ENCODE measurements at places on chromosomes 2 and 18. TPM values are rescaled to one million over a fixed set of nuclear protein-coding genes. Genes with fewer than 3 reads are reported as not detected.

GRCh38 chr2:126656431-126657147 is 631 bp downstream of the GYPC start:
- DNase-seq, result no peak

- no peak for DNase-seq
Measured at GRCh38 chr2:171412571-171413175, 21.1 kb downstream of the METTL8 start.

GRCh38 chr18:63730773-63731172 is 28.0 kb downstream of the SERPINB11 start:
- peak; percentile 80 for DNase-seq

- DNase-seq, result no peak
Measured at GRCh38 chr2:119862127-119862889, 102.6 kb downstream of the PTPN4 start.

- DNase-seq, result no peak
Measured at GRCh38 chr18:72672364-72673184, 128.4 kb upstream of the CBLN2 start.

DNA sequence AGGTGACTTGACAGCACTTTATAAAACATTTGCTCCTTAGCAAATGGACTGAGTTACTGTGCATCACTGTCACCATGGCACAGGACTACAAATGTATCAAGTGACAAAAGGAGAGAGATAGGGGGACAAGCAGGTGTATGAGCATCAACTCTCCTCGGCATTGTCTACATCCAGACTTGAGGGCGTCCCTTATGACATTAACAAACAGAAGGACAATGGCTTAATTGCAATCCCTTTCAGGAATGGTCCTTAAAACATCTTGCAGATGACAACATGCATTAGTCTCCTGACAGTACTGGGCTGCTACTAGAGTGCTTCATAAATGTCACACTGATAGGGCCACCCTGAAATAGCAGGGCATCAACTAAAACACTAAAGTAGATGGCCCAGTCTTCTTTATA is 198.8 kb downstream of the PDE1A start:
- no peak for DNase-seq

DNA sequence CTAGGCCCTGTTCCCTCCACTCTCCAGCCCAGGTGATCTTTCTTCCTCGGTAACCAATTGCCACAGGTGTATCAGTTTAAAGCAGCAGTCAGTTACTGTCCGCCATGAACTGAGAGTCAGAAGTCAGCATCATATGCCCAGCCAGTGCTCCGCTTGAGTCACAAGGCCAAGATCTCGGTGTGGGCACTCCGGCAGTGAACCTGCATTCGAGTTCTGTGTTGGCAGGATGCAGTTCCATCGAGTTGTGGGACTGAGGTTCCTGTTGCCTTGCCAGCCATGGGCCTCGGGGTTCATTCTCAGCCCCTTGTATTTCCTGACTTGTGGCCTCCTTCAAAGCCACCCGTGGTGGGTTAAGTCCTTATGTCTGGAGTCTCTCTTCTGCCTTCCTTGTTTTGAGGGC is 3.1 kb upstream of the TMEM185B start:
- no peak for DNase-seq

GRCh38 chr2:47225061-47225783 is 70.1 kb upstream of the STPG4 start:
- DNase-seq, result peak; percentile 81

- DNase-seq, result no peak
Measured at GRCh38 chr2:107542314-107542740, 284.4 kb upstream of the RGPD4 start.

GRCh38 chr2:236673126-236673822 is 103.6 kb downstream of the ACKR3 start:
- DNase-seq, result no peak

DNA sequence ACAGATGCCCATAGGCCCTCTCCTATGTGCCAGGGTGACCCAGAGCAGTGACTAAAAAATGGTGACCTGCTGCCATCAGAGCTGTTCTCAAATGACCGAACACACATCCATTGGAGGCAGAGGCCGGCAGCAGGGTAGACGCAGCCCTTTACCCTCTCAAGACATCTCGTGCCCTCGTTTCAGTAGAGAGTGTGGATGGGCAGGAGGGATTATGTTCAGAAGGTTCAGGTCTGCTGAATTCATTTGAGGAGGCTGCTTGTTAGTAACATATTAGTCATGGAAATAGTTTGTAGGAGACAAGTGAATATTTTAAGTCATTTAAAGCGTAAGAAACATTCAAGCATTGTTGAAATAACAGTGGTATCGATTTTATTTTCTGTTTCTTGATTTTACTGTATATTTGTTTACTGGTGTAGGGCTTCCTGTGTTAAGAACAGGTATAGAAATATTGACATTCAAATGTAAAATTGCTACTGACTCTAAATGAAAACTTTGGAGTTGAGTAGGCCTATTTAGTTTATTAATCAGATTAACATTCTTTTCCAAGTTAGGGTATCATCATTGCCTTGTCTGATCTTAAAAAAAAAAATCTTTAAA is 82.6 kb downstream of the ZNF532 start:
- DNase-seq, result no peak

DNA sequence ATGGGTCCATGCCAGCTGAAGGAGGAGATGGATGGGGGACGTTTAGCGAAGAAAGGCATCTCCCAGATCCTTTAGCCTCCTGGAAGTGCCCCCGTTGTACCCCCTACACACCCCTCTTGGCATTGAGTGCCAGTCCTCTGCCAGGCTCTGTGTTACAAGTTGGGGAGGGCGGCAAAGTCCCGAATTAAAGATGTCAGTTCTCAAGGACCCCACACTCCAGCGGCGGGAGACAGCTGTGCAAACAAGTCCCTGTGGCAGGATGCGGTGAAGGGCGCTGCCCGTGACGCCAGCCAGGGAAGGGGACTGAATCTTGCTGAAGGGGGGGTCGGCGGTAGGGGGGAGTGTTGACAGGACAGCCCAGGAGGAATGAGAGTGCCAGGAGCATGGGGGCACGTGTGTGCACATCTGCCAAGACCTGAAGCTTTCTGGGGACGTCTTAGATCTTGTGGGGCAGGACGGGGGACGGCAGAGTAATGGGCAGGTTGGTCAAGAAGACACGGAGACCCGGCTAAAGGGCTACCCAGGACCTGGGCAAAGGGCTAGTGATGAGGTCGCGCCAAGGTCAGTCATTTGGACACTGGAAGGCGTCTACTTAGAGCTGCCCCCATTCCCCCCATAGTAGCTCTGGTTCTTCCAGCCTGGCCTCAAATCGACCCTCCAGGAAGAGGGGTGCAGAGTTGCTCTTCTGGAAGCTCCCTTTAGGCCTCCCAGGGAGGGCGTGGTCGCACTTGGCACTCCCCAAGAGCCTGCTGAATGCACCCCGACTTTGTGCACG is 2.8 kb upstream of the CTDSP1 start:
- peak; percentile 55 for DNase-seq

DNA sequence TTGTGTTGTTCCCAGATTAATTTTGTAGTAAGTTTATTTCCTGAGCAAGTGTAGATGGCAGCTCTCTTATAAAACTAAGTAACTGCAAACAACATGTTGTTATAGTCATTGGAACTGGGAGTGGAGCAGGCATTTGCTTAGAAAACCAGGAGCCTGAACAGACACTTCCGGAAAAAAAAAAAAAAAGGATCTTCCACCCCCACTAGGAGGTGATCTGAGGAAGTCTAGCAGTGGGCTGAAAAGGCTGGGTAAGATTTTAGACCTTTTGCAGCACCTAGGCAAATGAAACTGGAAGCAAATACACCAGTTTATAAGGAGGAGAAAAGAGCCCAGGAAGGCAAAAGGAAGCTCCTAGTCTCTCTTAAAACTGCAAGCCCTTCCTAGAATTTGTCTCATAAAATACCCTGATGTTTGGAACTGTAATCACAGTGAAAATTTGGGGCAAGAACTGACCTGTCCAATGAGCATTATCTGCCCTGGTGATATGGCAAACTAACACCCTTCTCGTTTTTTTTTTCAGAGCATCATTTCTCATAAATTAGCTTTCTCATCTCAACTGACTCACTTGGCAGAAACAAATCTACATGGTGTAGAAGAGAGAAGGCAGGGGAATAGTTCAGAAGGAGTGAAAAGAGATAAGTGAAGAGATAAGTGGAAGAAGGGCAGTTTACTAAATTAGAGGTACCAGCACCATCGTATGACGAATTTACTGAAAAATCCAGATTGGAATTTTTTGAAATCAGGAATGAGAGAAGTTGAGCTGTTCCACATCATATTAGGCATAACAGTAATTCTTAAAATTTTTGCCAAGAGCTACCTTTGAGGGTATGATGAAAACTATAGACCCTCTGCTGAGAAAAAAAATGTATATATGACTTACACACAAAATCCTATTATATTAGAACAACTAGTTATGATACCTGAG is 4.2 kb upstream of the CCNYL1 start:
- DNase-seq, result no peak

GRCh38 chr2:4483050-4483449 is 779.7 kb downstream of the DCDC2C start:
- DNase-seq, result no peak

- no peak for DNase-seq
Measured at GRCh38 chr2:209663139-209663538, 108.5 kb upstream of the UNC80 start.

GRCh38 chr2:141714496-141714895 is 416.3 kb downstream of the LRP1B start:
- DNase-seq, result no peak

- DNase-seq, result peak; percentile 99
Measured at GRCh38 chr2:111975053-111975552, 76.7 kb downstream of the MERTK start.

GRCh38 chr2:241499146-241499965 is 9.0 kb downstream of the STK25 start:
- DNase-seq, result no peak

DNA sequence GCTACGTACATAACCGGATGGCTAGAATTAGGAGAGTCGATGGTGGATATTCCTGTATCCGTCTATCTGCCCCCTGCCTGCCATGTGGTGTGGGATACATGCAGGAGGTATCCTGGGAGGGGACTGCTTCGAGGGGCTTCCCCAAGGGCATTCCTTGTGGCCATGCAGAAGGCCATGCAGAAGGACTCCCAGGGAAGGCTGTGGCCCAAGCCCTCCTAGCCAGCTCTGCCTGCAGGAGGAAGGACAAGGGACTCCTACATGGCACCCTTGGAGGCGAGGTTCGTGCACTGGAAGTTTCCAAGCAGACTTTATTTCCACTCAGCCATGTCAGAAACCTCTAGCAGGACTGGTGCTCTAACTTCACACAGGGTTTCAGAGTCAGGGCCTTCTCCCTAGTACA is 136.1 kb downstream of the KLHL29 start:
- DNase-seq, result no peak

GRCh38 chr18:80168982-80169381 is 59.9 kb downstream of the ADNP2 start:
- DNase-seq, result no peak

DNA sequence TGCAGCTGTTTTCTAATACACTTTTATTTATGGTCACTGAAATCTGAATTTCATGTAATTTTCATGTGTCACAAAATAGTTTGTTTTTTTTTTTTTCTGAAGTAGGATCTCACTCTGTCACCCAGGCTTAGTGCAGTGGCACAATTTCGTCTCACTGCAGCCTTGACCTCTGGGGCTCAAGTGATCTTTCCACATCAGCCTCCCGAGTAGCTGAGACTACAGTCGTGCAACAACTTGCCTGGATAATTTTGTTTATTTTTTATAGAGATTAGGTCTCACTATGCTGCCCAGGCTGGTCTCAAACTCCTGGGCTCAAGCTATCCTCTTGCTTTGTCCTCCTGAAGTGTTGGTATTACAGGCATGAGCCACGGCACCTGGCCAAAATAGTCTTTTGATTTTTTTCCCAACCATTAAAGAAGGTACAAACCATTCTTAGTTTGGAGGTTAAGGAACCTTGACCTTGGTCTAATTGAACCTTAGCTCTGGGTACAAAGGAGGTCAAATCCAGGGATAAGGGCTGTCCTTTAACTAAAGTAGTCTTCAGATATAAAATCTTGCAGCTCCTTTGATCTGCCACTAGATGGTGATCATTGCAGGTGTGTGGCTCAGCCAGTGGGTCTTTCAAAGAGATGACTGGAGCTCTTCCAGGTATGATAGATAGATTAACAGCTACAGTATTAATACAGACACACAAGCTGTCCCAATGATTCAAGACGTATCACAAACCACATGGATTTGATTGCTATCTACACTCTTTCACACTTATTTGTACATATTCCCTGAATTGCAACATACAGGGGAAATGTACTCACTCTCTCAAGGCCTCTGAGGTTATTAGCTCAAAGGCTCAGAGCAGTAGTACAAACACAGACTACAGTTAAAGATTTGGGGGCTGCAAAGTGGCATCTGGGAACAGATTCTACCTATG is 4.7 kb upstream of the KRCC1 start:
- DNase-seq, result peak; percentile 55

GRCh38 chr2:163675388-163675787 is 60.4 kb downstream of the FIGN start:
- no peak for DNase-seq

DNA sequence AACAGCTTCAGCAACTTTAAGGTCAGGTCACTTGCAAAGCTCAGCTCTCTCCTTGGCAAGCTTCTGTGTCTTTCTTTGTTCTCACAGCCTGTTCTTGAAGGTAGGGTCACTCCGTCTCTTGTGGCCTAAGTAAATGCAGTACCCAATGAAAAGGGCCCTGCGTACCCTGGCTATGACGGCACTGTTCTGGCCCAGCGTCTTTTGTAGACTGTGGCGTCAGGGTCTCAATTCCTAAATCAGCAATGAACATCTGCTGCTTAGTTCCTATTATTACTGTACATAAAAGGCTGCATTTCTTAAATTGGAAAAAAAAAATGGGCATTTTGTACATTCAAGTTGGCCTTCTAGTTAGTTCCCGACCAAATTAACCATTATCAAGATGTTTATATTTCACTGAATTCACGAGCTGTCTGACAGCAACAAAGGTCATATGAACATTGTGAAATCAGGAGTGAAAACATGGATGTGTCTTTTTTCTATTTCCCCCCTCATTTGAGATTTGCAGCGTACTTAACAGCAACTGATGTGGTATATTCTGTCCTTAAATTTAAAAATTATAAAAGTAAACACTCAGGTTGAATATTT is 17.0 kb upstream of the MTCL1 start:
- no peak for DNase-seq

GRCh38 chr18:23824669-23825068 is 135.4 kb downstream of the LAMA3 start:
- DNase-seq, result no peak

DNA sequence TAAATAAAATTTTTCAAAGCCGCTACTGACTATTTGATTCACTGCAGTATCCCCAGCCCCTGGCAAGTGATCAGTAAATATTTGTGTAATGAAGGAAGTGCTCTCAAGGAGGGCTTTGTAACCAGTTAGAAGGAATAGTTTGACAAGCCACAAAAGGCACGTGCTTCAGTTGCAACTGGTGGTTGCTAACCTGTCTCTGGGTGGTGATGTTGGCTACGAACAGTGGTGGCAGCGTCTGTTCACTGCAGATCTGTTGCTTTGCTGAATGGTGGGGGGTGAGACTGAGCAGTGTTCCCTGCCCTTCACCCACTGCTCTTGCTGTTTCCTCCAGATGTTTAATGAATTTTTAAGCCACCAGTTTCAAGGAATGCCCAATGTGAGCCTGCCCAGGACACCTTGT is 73.9 kb upstream of the SIX2 start:
- no peak for DNase-seq

- DNase-seq, result no peak
Measured at GRCh38 chr2:224887141-224887540, 155.1 kb downstream of the DOCK10 start.

Gene TP53I3
- total RNA-seq, result 21.4 TPM

Gene KIAA2012
- not detected for total RNA-seq

Gene EVX2
- total RNA-seq, result not detected

Gene MYO5B
- total RNA-seq, result 25.4 TPM

Gene EFHD1
- total RNA-seq, result 15.0 TPM

Gene APCDD1
- not detected for total RNA-seq

Gene PSD4
- total RNA-seq, result 29.6 TPM

Gene RGPD3
- not detected for total RNA-seq

All from PC-9 (cell line).